ENCODE measurements at places on chromosomes 12 and 14.
A peak's percentile ranks its signal among the peaks of the same experiment; 100 is the strongest.

- DNase-seq = no peak
Measured at GRCh38 chr14:68574461-68574860, 218.4 kb downstream of the ZFP36L1 start.

- no peak for DNase-seq
Measured at GRCh38 chr14:26175658-26176057, 422.2 kb downstream of the NOVA1 start.

DNA sequence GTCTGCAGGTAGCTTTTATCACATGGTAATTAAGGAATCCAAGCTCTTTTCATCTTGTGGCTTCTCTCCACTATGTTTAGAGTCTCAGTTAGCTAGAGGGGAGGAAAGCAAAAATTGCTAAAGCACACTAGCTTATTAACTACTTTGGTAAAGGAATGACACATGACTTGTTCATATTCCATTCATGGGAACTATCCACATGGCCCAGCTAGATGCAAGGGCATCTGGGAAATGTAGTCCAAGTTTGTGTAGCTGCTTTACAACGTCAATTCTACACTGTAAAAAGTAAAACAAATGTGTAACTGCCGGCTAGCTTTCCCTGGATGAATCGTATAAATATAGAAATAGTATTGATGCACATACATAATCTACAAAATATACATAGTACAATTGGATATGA, 244.5 kb upstream of the LRFN5 start:
- peak; percentile 1 for DNase-seq

GRCh38 chr12:40034712-40035111, 71.2 kb downstream of the SLC2A13 start:
- peak; percentile 24 for DNase-seq

- no peak for DNase-seq
Measured at GRCh38 chr14:79581912-79582576, 629.3 kb downstream of the DIO2 start.

DNA sequence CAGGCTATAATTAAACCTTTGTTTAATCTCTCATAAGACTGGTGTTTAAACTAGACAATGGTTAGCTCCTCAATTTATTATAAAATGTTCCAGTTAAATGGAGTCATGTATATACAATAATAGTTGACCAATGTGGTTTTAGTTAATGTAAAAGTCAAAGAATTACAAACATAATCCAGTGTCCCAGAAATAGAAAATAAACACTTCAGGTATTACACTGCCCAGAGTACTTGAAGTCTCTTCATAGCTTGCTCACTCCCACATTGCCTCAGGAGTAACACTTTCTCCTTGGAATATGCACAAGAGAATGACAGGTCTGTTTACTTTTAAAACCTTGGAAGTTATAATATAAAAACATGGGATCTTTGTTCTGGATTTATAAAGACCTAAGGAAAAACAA, 60.5 kb downstream of the SLC38A1 start:
- DNase-seq = no peak

- DNase-seq = peak; percentile 38
Measured at GRCh38 chr12:116759783-116760621, 21.9 kb downstream of the RNFT2 start.

- DNase-seq = no peak
Measured at GRCh38 chr14:98606816-98607215, 665.2 kb downstream of the BCL11B start.

- no peak for DNase-seq
Measured at GRCh38 chr12:94674051-94674451, 23.7 kb upstream of the TMCC3 start.

DNA sequence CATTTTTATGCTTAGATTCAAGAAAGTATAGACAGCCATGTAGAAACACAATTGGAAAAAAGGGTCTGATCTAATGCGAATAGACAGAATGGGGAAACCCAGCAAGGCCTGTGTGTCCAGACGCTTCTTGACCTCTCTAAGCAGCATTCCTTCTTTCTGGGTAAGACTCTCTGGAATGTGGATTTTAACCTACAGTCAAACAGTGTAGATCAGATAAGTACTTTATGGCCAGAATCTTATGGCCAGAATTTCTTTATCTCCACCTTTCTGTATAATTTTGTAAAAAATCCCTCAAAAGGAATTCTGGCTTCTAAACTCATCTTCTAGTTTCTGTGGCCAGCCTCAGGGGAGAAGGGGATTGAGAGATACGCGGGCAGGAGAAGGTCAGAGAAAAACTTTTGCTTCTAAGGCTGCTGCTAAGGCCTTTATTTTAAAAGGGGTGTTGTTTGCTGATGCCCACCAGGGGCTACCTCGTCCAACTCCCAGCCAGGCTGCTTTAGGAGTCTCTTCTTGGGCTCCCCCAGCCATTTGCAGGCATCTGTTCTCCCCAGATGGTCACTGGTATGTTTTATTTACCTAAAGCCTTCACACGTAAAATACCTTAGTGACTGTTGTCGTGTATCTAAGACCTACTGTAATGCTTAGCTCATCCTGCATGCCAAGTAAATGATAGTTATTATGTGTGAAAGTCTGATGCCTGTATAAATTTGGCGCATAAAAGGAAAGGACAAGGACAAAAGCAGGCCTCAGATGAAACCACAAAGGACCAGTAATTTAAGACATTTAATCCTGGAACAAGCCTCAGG, 68.4 kb downstream of the ANO6 start:
- DNase-seq = peak; percentile 86

DNA sequence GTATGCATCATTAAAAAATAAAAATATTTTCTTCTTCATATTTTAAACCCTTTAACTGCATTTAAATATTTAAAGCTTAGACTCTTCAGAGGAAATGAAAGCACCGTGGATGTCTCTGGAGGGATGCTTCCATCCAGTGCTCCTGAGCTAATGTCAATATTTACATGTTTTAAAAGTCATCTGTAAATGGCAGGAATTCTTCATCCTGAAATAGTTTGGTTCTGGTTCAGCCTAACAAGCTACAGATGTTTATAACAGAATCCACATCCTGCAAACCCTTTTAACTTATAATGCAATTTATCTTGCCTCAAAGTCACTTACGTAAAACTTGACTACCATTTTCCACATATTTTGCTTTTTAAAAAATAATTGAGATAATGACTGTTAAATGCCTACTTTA, 1207.3 kb downstream of the SLC16A7 start:
- DNase-seq = no peak

DNA sequence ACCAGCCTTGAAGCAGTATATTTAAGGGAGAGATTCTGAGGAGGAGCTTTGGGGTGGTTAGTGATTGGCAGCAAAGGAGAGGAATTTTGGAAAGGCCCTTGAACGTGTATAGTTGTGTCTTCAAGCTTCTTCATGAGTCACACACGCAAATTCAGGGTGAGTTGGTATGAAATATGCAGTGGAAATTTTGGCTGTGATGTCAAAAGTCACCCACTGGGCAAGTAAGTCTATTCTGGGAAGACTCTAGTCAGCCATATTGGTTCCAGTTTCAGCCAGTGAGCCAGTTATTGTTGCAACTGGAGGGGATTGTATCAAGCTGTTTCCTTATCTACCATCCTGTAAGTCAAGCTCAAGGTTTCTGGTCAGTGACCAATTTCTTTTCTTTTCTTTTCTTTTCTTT, 32.0 kb upstream of the VASH1 start:
- no peak for DNase-seq

DNA sequence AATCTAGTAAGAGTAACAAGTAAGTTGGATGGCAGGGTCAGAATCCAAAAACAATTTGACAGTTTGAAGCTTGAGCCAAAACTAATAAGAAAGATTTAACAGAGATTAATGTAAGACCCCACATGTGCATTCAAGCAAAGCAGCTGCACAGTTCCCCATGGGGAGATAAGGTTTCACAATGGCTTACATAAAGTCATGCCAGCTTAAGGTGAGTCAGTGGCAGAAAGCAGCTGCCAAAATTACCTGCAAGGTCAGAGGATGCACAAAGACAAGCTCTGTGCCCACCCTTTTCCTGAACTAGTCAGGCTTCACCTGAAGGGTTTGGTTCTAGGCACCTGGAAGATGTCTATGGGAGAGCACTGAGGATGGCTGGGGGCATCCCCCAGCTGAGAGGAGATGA, 36.6 kb upstream of the KRT77 start:
- DNase-seq = no peak

DNA sequence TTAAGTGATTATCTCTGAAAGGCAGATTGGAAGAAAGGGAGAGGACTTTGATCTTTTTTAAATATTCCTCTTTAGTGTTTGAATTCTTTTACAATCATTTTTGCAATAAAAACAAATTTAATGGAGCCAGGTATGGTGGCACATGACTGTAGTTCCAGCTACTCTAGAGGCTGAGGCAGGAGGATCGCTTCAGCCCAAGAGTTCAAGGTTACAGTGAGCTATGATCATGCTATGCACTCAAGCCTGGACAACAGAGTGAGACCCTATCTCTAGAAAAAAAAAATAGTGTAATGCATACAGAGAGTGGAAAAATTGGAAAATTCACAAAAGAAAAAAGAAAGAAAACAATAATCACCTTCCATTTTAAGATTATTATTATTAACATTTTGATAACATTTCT, 15.2 kb upstream of the HECTD1 start:
- no peak for DNase-seq

DNA sequence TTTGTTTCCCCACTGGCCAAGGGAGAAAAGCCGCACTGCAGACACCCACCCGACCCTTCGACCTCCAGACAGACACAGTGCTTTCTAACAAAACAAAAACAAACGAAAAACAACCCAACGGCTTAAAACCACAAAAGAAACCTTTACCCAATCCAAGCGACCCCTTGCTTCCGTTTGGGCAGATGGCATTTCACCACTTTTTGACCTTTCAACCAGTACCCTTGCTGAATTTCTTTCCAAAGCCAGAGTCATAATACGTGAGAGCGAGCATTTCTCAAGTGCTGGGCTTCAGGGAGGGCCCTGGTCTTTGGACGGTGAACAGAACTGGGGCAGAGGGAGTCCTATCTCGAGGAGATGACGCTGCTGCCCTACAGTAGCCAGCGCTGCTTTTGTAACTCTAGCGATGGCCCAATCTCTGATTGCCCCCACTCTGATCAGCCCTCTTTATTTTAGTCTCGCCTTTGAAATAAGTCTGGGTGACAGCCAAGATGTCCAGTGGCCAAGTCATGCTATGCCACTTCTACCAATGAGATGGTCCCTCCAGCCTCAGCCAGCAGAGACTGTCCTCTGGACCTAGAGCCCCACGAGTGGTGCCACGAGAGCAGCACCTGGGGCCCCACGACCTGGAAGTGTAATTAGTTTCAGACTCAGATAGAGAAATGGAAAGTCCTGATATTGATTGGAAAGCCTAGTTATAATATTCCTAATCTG, 21.9 kb upstream of the ADIPOR2 start:
- DNase-seq = no peak

DNA sequence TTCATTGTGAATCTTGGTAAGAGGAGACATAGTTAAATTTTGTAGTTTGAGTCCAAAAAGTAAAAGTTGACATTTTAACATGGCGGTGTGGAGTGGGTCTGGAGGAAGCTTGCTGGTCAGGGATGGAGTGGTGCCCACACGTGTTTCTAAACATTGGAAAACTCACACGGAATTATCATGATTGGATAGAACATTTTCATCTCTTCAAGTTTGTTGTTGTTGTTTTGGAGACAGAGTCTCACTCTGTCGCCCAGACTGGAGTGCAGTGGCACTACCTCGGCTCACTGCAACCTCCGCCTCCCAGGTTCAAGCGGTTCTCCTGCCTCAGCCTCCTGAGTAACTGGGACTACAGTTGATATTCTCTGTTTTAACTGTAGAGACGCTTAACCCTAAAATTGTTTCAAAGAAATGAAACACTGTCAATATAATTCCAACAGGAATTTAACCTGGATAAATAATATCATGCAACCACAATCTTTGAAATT, 502 bp upstream of the MBIP start:
- DNase-seq = no peak

- no peak for DNase-seq
Measured at GRCh38 chr12:117968151-117968789, 520 bp downstream of the KSR2 start.

DNA sequence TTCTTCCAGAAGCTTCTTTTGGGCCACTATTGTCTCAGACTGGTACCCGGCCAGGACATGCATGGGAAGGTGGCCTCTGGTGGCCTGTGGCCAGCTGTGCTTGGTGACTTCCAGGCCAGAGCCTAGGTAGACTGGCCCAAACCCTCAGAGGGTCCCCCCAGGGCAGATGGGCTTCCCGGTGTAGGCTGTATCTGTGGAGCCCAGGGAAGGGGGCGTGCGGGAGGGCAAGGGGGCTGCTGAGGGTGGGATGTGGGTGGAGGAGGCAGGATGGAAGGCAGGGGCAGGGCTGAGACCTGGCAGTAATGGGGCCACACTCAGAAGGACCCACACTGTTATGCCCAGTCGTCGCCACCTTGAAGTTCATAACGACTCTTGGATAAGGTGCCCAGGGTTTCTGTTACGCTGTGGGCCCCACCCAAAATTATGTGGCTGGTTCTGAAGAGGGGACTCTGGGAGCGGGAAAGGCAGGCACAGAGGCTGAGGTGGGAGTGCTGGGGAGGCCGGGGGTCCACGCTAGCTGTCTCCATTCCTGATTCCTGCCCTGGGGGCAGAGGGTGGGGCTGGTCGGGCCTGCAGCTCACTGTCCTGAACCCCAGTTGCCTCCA, 52.1 kb downstream of the KIF26A start:
- no peak for DNase-seq

GRCh38 chr14:99676657-99677056, 7.4 kb upstream of the CYP46A1 start:
- peak; percentile 13 for DNase-seq

Data from cardiac fibroblast (primary cell).